ENCODE measurements at places on chromosomes 4 and X.

GRCh38 chr4:119315036-119315435 lies 6.9 kb downstream of the FABP2 start:
- no peak for DNase-seq

- no peak for DNase-seq
Measured at GRCh38 chr4:153616006-153616555, 68.0 kb upstream of the TLR2 start.

DNA sequence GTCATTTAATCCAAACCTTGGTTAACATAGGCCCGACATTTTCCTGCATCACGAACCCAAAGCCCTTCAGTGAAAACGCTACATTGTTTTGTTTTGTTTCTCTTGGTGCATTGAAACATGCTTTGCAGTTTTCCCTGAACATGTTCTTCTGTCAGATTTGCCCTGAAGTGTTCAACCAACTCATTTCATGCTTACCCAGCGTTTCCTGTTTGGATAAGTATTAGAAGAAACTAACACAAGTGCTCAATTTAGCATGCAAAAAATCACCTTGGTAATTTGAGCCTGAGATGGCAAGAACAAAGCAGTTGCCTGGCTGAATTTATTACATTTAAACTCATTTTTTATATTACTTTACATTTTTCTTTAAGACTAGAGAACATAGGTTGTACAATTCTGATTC lies 160.1 kb upstream of the VCX3A start:
- DNase-seq, result no peak

DNA sequence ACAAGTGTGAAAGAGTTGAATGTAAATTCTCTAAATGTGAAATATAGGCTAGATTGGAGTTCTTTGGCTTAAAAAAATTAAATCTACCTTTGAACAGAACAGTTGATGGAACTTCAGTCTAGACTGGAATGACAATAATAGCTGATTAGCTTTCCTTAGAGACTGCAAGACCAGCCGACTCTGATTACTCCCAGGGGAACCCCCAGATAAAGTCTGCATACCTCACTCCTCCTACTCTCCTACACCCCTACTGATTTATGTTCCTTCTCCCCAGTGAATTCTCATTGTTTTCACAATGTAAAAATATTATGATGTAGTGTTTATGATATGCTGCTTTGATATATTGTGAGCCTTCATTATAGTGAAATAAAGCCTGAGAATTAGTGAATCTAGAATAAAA lies 241.3 kb downstream of the CFAP299 start:
- no peak for DNase-seq

- no peak for DNase-seq
Measured at GRCh38 chrX:9171841-9172463, 138.0 kb upstream of the FAM9B start.

DNA sequence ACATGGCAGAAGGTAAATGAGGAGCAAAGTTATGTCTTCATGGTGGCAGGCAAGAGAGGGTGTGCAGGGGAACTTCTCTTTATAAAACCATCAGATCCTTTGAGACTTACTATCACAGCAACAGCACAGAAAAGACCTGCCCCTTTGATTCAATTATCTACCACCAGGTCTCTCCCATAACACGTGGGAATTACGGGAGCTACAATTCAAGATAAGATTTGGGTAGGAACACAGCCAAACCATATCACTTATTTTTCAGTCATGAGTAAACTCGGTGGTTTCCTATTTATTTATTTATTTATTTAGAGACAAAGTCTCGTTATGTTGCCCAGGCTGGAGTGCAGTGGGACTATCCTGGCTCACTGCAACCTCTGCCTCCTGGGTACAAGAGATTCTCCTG lies 22.1 kb downstream of the CXCL1 start:
- no peak for DNase-seq

- no peak for DNase-seq
Measured at GRCh38 chr4:46016306-46016705, 107.5 kb downstream of the GABRG1 start.

GRCh38 chr4:172962564-172963353 lies 205.9 kb upstream of the GALNT7 start:
- DNase-seq, result no peak

DNA sequence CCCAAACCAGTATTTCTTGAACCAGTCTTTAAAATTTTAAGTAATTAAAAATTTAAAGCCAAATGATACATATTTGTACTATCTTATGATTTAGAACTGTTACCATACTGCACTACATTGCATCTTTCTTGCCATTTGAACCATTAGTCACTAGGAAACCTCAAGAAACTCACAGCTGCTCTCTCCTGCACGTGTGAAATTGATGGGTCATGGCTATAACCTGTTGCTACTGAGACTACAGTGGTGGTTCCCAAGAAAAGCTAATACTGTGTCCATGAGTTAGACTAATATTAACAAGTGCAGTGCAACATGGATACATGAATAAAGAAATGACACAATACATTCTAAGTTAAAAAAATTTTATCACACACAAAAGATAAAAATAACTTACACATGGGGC lies 88.4 kb downstream of the PDE5A start:
- no peak for DNase-seq

DNA sequence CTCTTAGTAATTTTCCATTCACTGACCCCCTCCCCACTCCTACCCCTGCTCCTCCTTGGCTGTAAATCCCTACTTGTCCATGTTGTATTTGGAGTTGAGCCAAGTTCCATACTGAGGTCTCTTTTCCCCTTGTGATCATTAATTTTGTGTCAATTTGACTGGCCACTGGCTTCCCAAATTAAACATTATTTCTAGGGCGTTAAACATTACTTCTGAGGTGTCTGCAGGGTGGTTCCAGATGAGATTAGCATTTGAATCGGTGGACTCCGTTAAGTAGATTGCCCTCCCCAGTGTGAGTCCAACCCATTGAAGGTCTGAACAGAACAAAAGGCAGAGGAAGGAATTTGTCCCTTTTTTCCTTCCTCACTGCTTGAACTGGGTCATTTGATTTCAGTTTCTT lies 25.7 kb downstream of the SLC39A8 start:
- no peak for DNase-seq

DNA sequence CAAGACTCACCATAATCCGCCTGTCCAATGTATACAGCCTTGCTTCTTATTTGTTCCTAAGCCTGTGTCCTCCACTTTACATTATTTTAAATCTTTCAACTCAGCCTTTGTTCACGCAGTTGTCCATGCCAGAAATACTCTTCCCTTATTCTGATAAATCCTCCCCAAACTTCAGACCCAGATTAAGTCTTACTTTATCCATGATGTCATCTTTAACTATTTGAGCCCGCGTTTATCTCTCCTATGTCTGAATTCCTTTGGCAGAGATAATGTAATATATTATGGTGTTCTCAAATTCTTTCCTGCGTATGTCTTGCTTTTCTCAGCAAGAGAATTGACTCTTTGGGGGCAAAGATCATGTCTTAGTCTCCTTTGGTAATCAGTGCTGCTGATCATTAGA lies 129.6 kb downstream of the LUZP4 start:
- no peak for DNase-seq

DNA sequence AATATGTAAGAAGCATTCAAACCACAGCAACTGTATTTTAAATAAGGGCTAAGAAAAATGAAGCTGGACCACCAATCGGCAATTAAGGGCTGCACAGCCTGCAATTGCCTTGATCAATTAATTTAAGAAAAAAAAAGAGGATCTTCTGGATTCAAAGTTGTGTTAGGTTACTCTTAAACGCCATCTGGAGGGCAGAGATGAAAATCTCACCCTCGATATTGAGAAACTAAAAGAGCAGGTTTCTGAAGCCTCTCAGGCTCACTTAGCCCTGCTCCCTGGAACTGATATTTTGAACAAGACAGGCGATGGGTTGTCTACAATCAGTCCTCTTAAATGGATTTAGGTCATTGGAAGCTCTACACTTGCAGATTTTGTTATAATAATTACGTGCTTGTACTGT lies 579.4 kb downstream of the GRXCR1 start:
- no peak for DNase-seq

DNA sequence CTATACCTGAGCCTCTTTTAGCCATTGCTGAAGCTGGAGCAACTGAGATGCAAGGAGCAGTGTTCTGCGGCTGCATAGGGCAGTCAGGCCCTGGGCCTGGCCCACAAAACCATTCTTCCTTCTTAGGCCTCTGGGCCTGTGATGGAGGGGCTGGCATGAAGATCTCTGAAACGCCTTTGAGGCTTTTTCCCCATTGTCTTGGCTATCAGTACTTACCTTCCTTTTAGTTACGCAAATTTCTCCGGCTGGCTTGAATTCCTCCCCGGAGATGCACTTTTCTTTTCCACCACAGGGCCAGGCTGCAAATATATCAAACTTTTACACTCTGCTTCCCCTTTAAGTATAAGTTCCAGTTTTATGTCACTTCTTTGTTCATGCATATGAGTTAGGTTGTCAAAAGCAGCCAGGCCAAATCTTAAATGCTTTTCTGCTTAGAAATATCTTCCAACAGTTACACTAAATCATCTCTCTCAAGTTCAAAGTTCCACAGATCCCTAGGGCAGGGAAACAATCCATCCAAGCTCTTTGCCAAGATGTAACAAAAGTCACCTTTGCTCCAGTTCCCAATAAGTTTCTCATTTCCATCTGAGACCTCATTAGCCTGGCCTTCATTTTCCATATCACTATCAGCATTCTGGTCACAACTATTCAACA lies 194.4 kb upstream of the PCDH7 start:
- no peak for DNase-seq

- DNase-seq, result peak; percentile 66
Measured at GRCh38 chr4:56531823-56532222, 26.2 kb downstream of the ARL9 start.

GRCh38 chr4:51880016-51880915 lies 37.3 kb downstream of the DCUN1D4 start:
- DNase-seq, result no peak

- no peak for DNase-seq
Measured at GRCh38 chrX:21837056-21837455, 2.4 kb upstream of the MBTPS2 start.

DNA sequence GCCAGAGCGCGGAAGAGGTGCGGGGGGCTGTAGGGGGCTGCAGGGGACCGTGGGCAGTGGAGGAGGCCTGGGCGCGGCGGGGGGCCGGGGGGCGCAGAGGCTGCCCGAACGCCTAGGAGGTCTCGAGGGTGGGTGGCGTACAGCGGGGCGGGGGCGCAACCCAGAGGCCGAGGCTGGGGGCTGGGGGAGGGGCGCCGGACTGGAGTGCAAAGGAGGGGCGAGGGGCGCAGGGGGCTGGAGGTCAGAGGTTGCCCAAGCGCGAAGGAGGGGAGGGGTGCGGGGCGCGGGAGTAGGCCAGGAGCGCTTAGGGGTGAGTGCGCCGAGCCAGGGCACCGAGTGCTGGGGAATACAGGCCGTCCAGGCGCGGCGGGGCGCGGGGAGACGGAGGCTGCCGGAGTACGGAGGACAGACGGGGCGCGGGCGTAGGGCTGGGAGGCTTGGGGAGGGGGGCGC lies 255 bp downstream of the GYG2 start:
- no peak for DNase-seq

- DNase-seq, result no peak
Measured at GRCh38 chr4:67871867-67872266, 11.9 kb downstream of the TMPRSS11D start.

GRCh38 chrX:57964975-57965374 lies 54.7 kb upstream of the ZXDA start:
- DNase-seq, result no peak

DNA sequence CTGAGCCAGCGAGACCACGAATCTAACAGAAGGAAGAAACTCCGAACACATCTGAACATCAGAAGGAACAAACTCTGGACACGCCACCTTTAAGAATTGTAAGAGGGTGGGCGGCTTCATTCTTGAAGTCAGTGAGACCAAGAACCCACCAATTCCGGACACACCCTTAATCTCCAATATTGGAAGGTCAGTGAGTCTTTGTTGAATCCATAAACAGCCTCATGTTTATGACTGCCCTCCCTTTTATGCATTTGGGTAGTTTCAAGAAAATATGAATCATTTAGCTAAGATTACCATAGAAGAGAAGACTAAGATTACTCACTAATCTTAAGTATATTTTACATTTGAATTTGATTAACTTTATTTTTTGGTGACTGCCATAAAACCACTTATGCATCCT lies 48.5 kb downstream of the VCX2 start:
- DNase-seq, result no peak

GRCh38 chr4:2489841-2490552 lies 21.1 kb downstream of the RNF4 start:
- no peak for DNase-seq

- DNase-seq, result no peak
Measured at GRCh38 chr4:150072471-150072870, 5.8 kb upstream of the DCLK2 start.

DNA sequence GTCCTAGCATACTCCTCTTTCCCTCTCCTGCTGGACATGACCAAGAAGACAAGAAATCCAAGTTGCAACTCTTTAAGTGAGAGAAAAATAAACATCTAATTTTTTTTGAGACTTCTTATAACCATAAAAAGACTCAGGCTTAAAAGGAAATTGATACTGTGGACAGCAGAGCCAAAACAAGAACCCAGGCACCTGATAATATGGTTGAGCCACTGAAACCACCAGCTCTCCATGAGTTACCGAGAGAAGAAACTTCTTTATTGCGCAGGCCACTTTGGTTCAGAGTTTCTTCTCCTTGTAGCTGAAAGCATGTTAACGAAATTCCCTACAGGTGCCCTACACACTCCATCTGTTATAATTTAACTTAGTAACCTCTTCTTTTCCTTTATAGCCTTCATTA lies 11.3 kb upstream of the SPCS3 start:
- DNase-seq, result no peak

DNA sequence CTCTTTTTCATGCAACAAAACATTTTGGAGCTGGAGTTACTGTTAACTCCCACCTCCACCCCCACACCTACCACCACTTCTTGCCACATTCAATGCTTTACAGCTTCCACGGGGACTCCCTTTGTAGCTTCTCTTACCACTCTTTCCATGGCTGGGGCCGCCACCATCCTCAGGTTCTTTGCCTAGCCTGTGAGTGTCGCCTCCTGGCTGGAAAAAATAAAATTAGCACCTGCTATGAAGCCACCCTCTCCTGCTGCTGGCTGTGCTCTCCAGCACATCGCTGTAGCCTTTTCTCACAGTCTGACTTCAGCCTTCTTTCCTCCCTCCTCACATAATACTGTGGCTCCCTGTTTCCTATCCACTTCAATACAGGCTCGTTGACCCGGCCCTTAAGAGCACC lies 114.4 kb downstream of the FRAS1 start:
- DNase-seq, result no peak

GRCh38 chrX:47632666-47633065 lies 2.9 kb upstream of the CFP start:
- no peak for DNase-seq

GRCh38 chrX:12709047-12709446 lies 82.2 kb upstream of the PRPS2 start:
- no peak for DNase-seq

- no peak for DNase-seq
Measured at GRCh38 chr4:1060121-1060520, 48.7 kb downstream of the FGFRL1 start.

GRCh38 chrX:31521941-31522340 lies 450.1 kb upstream of the FTHL17 start:
- DNase-seq, result no peak

All from hematopoietic multipotent progenitor cell treated with erythropoietin and hydrocortisone succinate and interleukin-3 and kit ligand, for 15 days (in vitro differentiated cells).